Activated naive CD4-positive, alpha-beta T cell treated with anti-CD3 and anti-CD28 coated beads, Interleukin-2, amount 50 U/mL, for 16 hours (primary cell): ENCODE measurements at places on chromosomes 13 and 19.

- DNase-seq = no peak
These were observed 85.0 kb downstream of the TSHZ3 start for GRCh38 chr19:31264041-31264778.

- DNase-seq = no peak
These were observed 225.5 kb downstream of the KLF5 start for GRCh38 chr13:73284081-73284874.

- peak; percentile 45 for DNase-seq
These were observed 3.7 kb downstream of the HRC start for GRCh38 chr19:49151267-49152118.

- no peak for DNase-seq
These were observed 38.0 kb upstream of the DOCK9 start for GRCh38 chr13:99015606-99016490.

DNA sequence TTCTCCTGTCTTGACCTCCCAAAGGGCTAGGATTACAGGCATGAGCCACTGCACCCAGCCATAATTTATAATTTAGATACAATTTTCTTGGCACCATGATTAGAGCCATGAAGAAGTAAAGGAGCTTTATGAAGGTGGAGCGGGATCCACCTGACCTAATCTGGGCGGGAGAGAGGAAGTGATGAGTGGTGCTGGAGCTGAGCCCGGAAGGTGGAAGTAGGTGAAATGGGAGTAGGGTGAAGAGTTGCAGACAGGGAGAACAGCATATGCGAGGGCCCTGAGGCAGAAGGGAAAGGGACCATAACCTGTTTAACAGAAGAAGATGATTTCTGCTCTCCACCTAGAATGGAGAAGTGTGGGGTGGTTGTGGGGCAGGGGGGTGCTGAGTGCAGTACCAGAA lies 4.2 kb downstream of the BLOC1S3 start:
- no peak for DNase-seq

DNA sequence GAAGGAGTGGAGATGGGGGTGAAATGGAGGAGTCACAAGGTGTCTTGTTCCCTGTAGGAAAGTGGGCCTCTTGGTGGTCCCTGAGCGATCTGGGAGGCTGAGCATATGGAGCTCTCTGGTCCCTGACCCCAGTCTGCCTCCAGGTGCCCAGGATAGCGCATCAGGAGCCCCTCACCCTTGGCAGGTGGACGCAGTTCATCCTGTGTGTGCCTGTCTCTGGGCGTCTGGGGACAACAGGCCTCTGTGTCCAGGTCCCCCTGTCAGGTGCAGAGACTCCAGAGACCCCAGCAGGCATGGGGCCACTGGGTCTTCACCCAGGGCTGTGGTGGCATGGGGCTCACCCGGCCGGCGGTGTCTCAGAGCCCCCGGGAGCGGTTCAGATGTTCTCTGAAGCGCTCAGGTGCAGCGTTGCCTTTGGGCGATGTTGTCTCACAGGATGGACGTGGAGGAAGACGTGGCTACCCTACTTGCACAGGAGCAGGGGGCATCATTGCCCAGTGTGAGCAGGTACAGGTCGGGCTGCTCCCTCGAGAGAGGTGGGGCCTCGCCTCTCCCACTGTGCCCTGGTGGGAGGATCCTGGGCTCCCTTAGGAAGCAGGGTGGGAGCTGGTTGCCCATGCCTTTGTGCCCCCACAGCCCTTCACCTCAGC lies 58.1 kb upstream of the TPM4 start:
- no peak for DNase-seq

DNA sequence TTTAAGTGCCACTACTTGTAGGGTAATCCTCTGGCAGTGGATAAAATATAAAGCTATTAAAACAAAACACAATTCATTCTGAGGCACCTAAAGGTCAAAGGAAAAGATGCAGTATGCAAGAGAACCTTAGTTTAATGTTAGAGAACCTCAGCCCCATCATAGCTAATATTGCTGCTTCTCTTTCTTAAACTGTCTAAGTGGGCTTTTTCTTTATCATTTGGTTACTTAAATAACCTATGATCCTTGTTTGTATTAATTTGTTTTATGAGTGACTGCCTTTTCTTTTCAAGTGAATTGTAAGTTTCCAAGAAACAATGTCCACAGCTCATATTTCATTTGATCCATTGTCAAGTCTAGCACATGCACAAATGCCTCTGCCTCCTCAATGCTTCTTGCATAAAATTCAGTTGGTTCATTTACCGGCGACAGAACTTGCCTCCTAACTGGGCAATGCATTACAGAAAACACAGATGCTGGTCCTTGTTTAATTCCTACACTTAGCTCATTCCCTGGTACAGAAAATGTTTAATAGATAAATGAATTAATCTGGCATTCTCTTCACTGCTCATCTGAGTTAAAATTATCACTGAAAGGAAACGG lies 1049.8 kb downstream of the OLFM4 start:
- DNase-seq = no peak

- peak; percentile 75 for DNase-seq
These were observed 14.6 kb downstream of the GNA11 start for GRCh38 chr19:3108775-3109174.

- peak; percentile 43 for DNase-seq
These were observed 28.4 kb downstream of the SAE1 start for GRCh38 chr19:47158879-47159503.

GRCh38 chr19:8113017-8113416 lies 36.4 kb downstream of the FBN3 start:
- DNase-seq = no peak

GRCh38 chr19:10291554-10292205 lies 1.9 kb downstream of the ICAM5 start:
- no peak for DNase-seq

GRCh38 chr19:54470991-54471782 lies 1.9 kb downstream of the CDC42EP5 start:
- no peak for DNase-seq

- DNase-seq = no peak
These were observed 233.9 kb downstream of the ZIC5 start for GRCh38 chr13:99737481-99738245.
